ENCODE measurements at places on chromosomes 13 and 19.

DNA sequence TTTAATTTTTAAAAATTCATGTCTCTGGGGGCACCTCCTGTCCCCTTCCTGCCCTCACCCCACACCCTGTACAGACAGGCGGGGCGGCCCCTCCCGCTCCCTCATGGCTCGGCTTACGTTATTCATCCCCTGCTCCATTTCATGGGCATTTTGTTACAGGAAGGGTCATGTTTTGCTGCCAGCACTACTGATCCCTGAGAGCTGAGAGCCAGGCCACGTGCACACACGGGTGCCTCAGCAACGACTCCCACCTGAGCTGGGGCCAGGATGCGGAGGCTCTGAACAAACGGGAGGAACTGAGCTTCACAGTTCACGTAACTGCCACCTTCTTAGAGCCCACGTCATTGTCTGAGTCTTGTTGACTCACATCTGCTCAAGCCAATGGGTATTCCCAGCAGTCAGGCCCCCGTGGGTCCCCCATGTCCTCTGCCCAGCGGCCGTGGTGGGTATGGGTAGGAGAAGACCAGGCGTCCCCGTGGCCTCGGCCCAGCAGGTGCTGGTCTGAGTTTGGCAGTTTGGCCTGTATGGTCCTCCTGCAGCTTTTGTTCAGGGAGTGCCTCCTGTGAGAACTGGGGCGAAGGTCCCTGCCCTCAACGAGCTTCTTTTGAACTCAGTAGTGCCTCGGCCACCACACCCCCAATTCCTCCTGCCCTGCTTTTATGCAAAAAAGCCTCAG lies 16.4 kb upstream of the TMEM255B start:
- DNase-seq: no peak

DNA sequence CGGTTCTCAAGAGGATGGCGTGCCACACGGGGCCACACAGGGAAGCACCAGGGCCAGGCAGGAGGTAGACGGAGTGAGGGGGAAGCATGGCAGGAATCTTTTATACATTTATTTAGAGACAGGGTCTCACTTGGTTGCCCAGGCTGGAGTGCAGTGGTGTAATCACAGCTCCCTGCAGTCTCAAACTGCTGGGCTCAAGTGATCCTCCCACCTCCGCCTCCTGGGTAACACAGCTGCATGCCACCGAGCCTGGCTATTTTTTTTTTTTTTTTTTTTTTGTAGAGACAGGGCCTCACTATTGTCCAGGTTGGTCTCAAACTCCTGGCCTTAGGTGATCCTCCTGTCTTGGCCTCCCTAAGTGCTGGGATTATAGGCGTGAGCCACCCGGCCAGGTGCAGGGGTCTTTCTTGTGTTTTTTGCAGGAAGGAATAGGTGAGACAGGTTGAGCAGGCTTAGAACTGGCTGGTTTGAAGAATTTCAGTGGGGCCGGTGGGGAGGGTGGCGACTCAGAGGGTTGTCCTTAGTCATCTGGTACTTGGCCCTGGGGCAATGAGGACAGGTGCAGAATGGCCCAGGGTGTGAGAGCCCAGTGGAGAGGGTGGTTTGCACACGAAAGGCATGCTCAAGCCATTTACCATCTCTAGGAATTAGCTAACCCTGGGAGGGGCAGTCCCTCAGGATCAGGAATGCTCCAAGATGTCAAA lies 7.6 kb downstream of the SSC5D start:
- no peak for DNase-seq

DNA sequence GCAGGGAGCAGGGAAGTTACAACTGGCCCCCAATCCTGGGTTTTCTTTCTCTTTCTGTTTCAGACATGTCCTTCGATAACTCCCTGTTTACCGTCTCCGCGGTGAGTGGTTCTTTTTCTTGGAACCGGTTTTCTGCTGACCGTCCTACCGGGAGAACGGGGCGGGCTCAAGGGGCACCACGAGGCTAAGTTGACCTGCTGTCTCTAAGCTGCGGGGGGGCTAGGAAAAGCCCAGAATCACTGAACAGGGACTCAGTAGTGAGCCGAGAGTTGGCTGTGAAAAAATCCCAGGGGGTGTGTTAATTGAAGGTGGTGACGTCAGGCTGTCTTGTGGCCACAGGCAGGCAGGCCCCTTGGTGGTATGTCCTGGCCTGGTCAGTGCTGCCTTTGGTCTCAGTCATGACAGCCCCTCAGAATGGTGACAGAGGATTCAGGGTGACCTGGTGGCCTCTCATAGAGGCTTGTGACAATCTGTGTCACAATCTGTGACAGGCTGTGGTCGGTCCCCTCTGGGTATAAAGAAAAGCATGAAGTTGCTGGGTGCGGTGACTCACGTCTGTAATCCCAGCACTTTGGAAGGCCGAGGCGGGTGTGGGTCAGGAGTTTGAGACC lies 8.1 kb upstream of the CARM1 start:
- peak; percentile 81 for DNase-seq

GRCh38 chr19:17234911-17235299 lies 8.9 kb downstream of the OCEL1 start:
- DNase-seq: peak; percentile 89

DNA sequence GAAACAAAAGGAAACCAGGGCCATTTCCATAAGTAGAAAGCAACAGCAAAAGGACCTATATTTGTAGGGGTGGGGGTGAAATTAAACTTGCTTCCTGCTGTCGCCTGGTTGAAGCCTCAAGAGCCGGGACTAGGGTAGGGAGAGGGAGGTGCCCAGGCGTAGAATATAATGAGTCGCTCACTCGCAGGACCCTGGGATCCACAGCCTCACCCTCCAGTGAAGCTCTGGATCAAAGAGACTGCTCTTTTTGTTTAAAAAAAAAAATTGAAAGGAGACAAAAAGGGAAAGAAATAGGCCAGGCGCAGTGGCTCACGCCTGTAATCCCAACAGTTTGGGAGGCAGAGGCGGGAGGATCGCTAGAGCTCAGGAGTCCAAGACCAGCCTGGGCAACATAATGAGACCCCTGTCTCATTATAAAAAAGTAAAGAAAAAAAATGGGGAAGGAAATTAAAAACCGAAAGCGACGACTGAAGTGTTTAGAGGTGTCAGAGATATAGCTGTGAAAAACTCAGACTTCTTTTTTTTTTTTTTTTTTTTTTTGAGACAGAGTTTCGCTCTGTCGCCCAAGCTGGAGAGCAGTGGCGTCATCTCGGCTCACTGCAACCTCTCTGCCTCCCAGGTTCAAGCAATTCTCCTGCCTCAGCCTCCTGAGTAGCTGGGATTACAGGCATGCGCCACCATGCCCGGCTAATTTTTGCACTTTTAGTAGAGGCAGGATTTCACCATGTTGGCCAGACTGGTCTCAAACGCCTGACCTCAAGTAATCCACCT lies 10.9 kb upstream of the ADGRE5 start:
- no peak for DNase-seq

DNA sequence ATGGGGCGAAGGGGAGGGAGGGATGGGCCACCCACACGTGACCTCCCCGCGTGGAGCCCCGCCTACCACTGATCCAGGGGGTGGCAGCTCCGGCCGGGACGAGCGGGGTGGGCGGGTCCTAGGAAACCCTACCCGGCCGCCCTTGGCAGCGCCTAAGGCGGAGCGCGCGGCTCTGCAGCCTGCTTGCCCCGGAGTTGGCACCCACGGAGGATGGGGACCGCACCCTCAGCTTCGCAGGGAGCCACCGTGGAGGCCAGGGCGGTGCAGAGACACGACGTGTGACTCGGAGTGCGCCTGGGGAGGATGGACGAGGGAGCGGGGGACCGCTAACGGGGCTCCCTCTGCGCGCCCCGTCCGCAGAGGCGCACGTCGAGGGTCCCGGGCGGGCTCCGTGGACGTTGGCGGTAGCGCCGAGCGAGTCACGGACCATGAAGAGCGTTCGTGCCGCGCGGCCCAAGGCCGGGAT lies at the start of gene RGS9BP:
Gene RGS9BP, plus strand, starts transcription at position 129 of the 466 bp plus-strand sequence. CDS start 416 bp downstream, outside the sequence.
- peak; percentile 87 for DNase-seq

DNA sequence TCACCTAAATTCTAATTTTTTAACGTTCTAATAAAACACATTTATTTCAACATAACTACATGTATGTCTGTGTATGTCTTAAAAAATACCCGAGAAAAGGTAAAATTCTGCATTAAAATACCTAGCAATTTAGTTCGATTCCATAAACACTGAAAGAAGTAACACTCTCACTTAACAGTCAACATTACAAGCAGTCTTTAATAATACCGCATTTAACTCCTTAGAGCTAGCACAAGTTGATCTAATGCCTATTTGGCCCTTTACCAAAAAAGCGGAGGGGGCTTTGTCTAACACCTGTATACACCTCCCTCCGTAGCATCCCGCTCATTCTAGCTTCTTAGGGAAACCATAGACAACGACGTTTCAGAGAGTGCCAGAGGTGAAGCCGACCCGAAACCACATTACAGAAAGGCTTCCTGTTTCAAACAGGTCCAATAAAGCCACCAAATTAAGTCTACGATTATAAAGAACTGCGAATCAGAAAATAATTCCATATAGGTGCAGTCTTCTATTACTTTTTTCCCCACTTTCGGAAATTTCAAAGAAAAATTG lies 1.2 kb downstream of the SPART start:
- peak; percentile 34 for DNase-seq

GRCh38 chr13:27242702-27243101 lies 8.7 kb upstream of the RPL21 start:
- DNase-seq: no peak

- DNase-seq: no peak
Observed at GRCh38 chr19:16618248-16618647, 9.8 kb downstream of the MED26 start.

DNA sequence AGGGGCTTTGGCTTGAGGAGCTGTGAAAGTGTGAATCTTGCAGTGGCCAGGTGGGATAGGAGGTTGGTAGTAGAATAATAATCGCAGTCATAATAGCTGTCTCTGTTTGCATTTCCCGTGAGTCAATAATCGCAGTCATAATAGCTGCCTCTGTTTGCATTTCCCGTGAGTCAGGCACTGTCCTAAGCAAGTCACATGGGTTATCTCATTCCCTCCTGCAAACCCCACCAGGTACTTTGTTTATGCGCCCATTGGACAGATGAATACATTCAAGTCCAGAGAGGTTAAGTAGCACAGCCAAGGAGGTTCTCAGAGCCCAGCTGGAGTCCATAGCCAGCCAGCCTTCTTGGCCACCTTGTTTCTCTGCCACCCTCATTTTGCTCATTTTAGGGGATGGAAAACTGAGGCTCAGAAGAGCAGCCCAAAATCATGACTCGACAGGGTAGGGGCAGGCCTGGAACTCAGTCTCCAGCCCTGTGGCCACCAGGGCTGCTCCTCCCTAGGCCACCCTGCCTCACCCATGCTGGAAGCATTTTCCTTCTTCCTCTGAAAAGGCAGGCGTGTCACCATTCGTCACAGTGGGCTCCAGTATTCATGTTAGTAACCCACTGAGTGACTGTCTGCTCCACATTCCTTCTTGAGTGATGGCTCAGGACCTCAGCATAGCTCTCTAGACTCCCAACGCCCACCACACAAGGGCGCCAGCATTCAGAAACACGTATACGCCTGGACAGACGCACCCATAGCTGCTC lies 206.2 kb downstream of the URI1 start:
- DNase-seq: no peak

Measured in left lung (tissue), 14 donors.